Articular chondrocyte of knee joint (primary cell): ENCODE measurements at places on chromosomes 1 and 21. TPM values are rescaled to one million over a fixed set of nuclear protein-coding genes. Genes with fewer than 3 reads are reported as not detected.

Gene KRTAP10-9
- not detected in 2 replicates for total RNA-seq

Gene PTPN7
- not detected in 2 replicates for total RNA-seq

Gene DCST1
- total RNA-seq, result not detected in 2 replicates

Gene CHD5
- 0.11 and 0.13 TPM in 2 replicates for total RNA-seq

Gene SPRR2E
- total RNA-seq, result not detected in 2 replicates

Gene HSPB7
- total RNA-seq, result 13.2 and 19.6 TPM in 2 replicates

Gene PARS2
- total RNA-seq, result 4.3 and 5.7 TPM in 2 replicates

Gene SLC45A3
- 0.39 and 0.54 TPM in 2 replicates for total RNA-seq

Gene NSL1
- 35.3 and 37.4 TPM in 2 replicates for total RNA-seq

Gene TTC34
- total RNA-seq, result 0.22 and 0.39 TPM in 2 replicates

Gene VSIG8
- not detected in 2 replicates for total RNA-seq

Gene VWA1
- total RNA-seq, result 2.6 and 4.1 TPM in 2 replicates

Gene CNR2
- total RNA-seq, result not detected in 2 replicates

Gene LGR6
- under 0.01 TPM in 1 of 2 replicates, not detected in the other for total RNA-seq

Gene AMY1C
- not detected in 2 replicates for total RNA-seq

Gene SLC5A3
- total RNA-seq, result 55.0 and 147 TPM in 2 replicates

Gene RPS6KA1
- 3.5 and 4.2 TPM in 2 replicates for total RNA-seq

Gene TCHHL1
- not detected in 2 replicates for total RNA-seq

Gene BSND
- total RNA-seq, result not detected in 2 replicates

Gene IL19
- total RNA-seq, result not detected in 2 replicates

Gene SPRR2G
- not detected in 2 replicates for total RNA-seq

Gene PRKAA2
- total RNA-seq, result 1.6 and 2.5 TPM in 2 replicates

Gene FCRL1
- not detected in 2 replicates for total RNA-seq

Gene CFHR3
- 0.11 TPM in 1 of 2 replicates, not detected in the other for total RNA-seq

Gene PERM1
- total RNA-seq, result 0.13 TPM in 1 of 2 replicates, not detected in the other

Gene IL12RB2
- under 0.01 TPM in 2 replicates for total RNA-seq

Gene RCC2
- 28.7 and 37.4 TPM in 2 replicates for total RNA-seq

Gene TMIGD3
- 0.13 and 0.54 TPM in 2 replicates for total RNA-seq

Gene CD247
- total RNA-seq, result not detected in 2 replicates

Gene KLHDC8A
- not detected in 2 replicates for total RNA-seq

Gene EXO5
- 12.0 and 13.6 TPM in 2 replicates for total RNA-seq
